ENCODE measurements at places on chromosomes 5 and 9.

- DNase-seq, result no peak
Measured at GRCh38 chr9:117718085-117718484, 13.9 kb downstream of the TLR4 start.

- DNase-seq, result peak; percentile 95
Measured at GRCh38 chr9:38026021-38026809, 42.8 kb downstream of the SHB start.

DNA sequence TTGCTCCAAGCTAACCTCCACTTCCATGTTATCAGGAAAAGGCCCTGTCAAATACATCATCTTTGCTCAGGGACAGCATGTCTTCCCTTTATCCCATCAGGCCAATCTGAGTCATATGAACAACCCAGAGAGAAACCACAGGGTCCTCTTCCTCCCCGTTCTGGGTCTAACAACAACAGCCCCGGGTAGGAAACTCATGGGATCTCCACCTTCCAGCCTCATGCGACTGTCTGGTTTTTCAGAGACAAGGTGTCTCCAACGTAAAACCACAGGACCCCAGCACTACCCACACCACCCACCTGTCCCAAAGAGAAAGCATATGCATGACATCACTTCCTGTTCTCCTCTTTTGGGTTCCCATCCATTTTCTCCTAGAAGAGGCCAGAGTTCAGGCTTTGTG lies 217.9 kb downstream of the ENC1 start:
- no peak for DNase-seq

GRCh38 chr5:168227973-168228615 lies 63.4 kb upstream of the WWC1 start:
- DNase-seq, result no peak

DNA sequence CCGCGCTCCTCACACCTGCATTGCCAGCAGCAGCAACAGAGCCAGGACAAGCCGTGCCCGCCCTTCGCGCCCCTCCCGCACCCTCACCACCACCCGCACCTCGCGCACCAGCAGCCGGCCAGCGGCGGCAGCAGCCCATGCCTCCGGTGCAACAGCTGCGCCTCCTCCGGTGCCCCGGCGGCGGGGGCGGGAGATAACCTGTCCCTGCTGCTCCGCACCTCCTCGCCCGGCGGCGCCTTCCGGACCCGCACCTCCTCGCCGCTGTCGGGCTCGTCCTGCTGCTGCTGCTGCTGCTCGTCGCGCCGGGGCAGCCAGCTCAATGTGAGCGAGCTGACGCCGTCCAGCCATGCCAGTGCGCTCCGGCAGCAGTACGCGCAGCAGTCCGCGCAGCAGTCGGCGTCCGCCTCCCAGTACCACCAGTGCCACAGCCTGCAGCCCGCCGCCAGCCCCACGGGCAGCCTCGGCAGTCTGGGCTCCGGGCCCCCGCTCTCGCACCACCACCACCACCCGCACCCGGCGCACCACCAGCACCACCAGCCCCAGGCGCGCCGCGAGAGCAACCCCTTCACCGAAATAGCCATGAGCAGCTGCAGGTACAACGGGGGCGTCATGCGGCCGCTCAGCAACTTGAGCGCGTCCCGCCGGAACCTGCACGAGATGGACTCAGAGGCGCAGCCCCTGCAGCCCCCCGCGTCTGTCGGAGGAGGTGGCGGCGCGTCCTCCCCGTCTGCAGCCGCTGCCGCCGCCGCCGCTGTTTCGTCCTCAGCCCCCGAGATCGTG lies 517 bp downstream of the KCNN2 start:
- no peak for DNase-seq

GRCh38 chr5:165241811-165242210 lies 1736.4 kb downstream of the MAT2B start:
- no peak for DNase-seq

- no peak for DNase-seq
Measured at GRCh38 chr5:114940709-114941108, 229.0 kb downstream of the TRIM36 start.

DNA sequence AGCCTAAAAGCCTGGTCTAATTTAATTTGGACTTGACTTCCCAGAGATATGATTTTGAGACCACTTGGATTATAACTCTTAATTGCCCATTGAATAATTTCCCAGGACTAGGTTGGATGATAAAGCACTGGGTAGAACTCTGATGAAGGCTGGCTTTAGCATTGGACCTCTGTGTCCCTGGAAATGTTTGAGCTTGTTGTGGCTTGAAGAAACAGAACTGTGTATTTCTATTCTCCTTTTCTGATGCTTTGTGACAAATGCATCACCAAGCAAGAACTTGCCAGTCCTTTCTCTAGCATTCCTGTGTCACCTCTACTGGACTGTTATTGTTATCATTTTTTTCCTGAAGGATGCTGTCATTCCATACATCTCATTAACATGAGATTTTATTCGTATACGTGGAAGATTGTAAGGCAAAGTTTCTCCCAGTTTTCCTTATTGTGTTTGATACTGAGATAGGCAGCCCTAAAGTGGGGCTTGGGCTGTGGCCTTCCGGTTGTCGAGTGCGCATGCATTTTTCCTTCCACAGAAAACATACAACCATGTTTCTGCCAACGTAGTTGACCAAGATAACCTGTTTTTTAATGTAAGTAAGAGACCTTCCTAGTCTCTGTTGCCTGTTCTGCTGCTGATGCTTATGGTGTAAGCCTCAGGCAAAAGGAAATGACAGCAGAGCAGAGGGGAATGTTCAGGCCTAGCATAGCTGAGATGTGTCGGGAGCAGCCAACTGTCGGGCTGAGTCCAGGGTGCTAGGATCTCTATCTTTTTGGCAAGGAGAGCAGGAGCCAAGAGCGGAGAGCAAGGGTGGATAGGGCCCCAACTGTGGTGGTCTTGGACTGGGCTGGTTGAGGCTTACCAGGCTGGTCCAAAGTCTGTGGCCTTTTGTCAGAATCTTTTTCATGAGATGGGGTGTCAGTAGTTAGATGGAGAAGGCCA lies 2.3 kb downstream of the NTRK2 start:
- DNase-seq, result no peak

Measured in HCEC 1CT (cell line).